ENCODE measurements at places on chromosomes 2 and 18. TPM values are rescaled to one million over a fixed set of nuclear protein-coding genes. Genes with fewer than 3 reads are reported as not detected.

The CFC1 gene
- total RNA-seq, result not detected

The IL1R2 gene
- total RNA-seq, result 15.1 TPM

GRCh38 chr18:74501386-74501785 lies 5.2 kb downstream of the CNDP2 start:
- no peak for DNase-seq

The OXER1 gene
- total RNA-seq, result not detected

The TPO gene
- total RNA-seq, result not detected

DNA sequence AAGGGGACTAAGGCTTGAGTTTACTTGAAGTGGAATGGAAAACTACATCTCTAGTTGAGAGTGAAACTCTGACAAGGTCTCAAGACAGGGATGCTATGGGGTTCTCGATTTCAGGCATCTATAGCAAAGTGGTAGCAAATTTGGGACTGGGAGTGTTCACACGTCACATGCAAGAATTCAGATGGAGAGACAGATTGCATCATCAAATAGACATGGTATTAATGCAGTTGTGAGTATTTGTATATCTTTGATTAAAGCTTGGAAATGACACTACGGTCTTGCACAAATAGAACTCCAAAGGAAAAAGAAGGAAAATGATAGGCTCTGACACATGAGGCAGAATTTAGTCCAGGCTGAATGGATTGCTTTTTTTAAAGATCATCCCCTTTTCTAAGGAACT lies 1061.6 kb upstream of the FANCL start:
- no peak for DNase-seq

Measured in adrenal gland (tissue), 19 donors.